ENCODE measurements at places on chromosomes 5 and 9.

DNA sequence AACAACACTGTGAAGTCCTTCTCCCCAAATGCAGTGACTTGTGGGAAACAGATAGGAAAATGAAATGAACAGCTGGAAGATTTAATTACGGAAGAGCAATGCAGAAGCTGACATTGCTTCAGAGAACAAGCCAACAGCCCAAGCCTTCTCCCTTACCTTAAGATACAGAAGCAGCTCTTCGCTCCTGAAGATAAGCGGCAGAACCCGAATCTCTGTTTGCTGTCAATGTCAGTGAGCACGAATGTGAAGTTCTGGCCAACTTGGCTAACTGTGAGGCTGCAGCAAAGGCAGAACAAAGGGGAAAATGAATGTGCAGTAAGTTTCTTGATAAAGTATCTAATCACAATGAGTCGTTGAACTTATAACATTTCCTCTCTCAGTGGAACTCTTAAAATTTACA is 172.4 kb downstream of the DENND1A start:
- DNase-seq: no peak

DNA sequence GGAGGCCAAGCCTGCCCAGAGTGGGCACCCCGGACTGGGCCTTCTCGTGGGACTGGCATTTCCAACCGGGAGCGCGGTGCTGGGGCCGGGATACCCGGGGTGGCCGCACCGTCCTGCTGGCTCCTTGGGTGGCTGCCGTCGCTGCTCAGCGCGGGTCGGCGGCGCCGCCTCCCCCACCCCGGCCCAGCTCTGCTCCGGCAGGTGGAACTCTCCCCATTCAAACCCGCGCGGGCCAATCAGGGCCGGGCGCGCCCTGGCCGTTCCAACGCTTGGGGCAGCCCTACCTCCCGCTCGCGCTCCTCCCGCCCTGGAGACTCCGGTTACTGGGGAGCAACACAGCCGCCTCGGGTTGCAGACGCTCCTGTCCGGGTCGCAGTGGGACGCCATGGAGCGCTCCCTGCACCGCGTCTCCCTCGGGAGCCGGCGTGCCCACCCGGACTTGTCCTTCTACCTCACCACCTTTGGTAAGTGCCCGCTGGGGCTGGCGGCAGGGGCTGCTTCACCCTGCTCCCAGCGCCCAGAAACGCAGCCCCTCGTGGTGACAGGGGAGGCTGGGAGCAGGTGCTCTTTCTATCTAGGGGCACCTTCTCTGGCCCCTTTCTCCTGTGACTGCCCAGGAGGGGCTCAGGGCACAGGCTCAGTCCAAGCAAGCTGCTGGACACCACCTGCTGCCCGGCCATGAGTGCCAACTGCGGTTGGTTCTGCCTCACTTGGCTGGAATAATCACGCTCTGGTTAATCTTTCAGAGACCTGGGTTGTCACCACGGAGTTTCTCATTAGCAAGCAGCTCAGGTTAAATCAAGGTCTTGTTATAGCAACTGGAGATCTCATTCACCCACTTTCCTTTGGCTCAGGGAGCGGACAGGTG is at the start of gene RGS3:
Gene RGS3, plus strand, starts transcription at position 310 of the 868 bp plus-strand sequence. Its CDS starts 76 bp downstream, at position 386.
- DNase-seq: no peak

- no peak for DNase-seq
Observed at GRCh38 chr5:126976520-126977172, 53.7 kb downstream of the MARCHF3 start.

- DNase-seq: no peak
Observed at GRCh38 chr5:125602184-125602583, 821.0 kb upstream of the GRAMD2B start.

DNA sequence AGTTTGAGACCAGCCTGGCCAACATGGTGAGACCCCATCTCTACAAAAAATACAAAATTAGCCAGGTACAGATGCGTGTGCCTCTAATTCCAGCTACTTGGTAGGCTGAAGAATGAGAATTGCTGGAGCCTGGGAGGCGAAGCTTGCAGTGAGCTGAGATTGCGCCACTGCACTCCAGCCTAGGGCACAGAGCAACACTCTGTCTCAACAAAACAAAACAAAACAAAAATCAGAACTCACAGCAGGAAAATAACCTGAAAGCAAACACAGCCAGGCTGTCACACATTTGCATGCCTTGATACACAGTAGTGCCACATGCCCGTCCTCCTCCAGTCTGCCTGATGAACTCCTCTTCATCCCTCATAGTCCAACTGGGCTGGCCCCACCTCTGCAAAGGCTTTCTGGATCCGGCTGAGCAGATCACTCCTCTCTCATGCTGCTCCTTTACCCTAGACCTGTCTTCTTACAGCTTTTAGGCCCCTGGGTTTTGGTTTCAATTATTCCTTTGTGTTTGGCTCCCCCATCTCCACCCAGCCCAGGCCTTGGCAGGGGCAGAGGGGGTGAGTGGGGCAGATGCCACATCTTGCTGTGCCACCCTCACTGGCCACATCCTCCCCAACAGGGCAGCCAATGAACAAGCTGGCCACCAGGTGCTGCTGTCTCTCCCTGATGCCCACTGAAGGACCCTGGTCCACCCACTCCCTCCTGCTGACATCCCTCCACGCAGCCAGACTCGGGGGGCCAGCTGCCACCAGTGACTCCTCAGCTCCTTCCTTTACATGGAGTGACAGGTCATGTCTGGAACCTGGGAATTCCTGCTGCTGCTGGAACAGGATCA is 62.0 kb upstream of the GGTA1 start:
- no peak for DNase-seq

GRCh38 chr9:84702471-84702870 is 32.9 kb downstream of the NTRK2 start:
- DNase-seq: no peak

GRCh38 chr5:111813537-111813936 is 56.5 kb upstream of the NREP start:
- no peak for DNase-seq
